ENCODE measurements at places on chromosomes 16 and 17.

DNA sequence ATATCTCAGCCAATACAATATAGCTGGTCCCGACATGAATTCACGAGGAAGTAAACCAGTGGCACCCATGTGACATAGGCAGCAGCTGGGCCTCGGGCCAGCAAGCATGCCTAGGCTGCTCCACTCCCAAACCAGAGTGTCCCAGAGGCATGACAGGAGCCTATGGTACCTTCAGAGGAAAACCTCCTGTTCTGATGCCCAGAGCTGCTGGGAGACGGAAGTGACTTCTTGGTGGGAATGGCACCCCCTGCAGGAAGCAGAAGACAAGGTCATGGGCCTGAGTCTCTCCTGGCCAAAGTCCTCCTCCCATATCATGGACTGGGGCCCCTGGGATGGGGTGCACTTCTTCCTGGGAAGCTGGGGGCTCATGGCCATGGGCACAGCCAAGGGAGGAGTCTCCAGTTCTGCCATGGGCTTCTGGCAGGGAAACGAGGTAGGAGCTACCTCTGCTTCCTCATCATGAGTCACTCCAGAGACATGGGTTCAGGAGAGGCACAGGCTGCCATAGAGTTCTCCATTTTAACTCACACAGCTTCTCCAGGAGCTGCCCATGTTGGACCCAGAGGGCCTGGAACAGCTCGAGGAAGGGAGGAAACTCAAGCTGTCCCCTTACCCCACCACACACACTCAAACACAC is 13.4 kb downstream of the FBF1 start:
- DNase-seq: no peak

DNA sequence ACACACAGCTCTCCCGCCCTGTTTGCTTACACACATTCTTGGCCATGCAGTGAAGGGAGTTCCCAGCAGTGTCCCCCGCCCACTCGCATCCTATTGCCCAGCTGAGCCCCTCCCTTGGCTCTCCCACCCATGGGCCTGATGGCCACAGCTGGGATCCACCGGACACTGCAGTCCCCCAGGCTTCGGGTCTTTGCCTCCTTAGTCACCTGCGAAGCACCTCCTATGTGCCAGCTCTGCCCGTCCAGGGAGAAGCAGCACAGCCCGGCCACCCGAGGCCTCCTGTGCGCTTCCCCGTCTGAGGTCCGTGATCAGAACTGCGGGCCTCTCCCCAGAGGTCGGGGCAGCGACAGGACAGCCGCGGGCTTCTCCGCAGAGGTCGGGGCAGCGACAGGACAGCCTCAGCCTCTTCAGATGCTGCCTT is 136.9 kb downstream of the BANP start:
- DNase-seq: no peak

DNA sequence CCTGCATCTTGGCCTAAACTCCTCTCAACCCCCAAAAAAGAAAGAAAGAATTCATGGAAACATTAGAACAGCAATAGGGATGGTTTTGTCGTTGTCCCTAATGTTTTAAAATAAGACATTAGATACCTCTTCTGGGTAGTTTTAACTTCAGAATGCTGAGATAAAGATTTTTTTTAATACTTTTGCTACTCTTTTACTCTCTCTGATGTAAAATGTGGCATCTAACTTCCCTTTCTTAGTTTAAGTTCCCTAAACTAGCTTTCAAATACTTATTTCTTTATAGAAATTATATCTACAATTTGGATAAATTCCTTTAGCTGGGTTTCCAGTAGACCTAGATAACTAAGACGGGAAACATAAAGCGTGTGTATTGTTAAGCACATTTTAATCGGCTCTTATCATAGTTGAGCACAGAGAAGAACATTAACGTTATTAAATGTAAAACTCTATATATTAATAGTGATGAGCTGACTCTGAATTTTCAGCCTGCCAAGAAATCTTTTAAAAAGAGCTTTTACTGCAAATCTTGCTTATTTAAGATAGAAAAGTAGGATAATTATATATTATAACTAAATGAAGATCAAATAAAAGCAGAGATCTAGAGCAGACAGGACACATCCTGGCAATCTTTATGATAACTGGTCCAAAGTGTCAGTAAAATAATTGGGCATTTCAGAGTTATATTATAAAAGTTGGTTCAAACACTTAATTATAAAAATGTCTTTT is 183.2 kb downstream of the CYB561 start:
- no peak for DNase-seq

GRCh38 chr17:50797135-50797810 is 30.0 kb upstream of the ANKRD40CL start:
- DNase-seq: no peak

GRCh38 chr16:11367483-11367906 is 22.2 kb downstream of the RMI2 start:
- no peak for DNase-seq

GRCh38 chr17:55175788-55176427 is 88.9 kb upstream of the HLF start:
- DNase-seq: no peak

DNA sequence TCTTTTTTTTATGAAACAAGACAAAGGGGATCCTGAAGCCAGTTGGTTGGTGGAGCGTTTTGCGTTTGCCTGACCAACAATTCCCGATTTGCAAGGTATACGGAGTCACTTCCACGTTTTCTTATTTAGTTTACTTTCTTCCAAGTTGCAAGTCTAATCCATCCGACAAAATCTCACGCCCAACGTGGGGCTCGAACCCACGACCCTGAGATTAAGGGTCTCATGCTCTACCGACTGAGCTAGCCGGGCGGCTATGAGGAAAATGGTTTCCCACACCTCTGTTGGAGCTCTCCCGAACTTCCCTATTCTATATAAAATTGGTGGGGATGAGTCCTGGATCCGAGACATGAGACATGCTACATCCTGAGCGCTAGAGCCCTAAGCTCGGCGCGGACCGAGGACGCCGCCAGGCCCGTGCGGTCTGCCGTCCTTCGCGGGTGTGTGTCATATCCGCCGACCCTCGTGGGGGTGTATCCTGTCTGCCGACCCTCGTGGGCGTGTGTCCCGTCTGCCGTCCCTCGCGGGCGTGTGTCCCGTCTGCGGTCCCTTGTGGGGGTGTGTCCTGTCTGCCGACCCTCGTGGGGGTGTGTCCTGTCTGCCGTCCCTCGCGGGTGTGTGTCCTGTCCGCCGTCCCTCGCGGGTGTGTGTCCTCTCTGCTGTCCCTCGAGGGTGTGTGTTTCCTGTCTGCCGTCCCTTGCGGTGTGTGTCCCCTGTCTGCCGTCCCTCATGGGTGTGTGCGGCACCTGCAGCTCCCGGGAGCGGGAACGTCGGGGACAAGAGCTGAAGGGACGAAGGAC is 22.6 kb downstream of the ZNF213 start:
- peak; percentile 90 for DNase-seq

Data from NCI-H460 (cell line).